ENCODE measurements at places on chromosomes 11 and 22. TPM values are rescaled to one million over a fixed set of nuclear protein-coding genes. Genes with fewer than 3 reads are reported as not detected.

DNA sequence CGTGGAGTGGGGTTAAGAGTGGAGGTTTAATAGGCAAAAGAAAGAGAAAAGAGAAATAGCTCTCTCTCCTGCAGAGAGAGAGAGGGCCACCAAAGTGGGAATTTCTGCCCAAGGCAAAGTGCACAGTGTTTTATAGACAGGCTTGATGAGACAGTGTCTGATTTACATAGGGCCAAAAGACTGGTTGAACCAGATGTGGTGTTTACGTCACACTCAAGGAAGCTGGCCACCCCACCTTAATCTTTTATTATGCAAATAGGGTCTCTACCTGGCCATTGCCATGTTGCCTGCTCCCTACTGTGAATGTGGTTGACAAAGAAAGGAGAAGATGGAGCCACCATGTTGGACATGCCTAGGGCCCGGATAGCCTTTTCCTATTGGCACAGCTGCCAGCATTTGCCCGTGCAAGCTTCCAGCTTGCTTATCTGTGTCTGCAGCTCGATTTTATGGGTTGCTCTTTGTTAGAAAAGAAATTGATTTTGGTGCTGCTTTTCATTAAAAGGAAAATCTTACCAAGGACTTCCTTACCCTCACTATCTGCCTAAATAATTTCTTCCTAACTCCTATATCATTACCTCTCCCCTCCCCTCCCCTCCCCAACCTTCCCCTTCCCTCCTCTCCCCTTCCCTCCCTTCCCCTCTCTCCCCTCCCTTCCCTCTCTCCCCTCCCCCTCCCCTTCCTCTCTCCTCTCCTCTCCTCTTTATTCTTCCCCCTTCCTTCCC, 436.0 kb downstream of the NELL1 start:
- H3K4me3 ChIP-seq: no peak overlapping the region
- no peaks in the 10 kb centered on the region for H3K27me3 ChIP-seq
- DNase-seq: no peak
- no peak overlapping the region for H3K27ac ChIP-seq
- H3K4me1 ChIP-seq: no peaks in the 10 kb centered on the region
- H3K36me3 ChIP-seq: no peaks in the 10 kb centered on the region

The SLC22A25 gene
- polyA plus RNA-seq: 0.14 TPM

- DNase-seq: no peak
- H3K27ac ChIP-seq: no peak overlapping the region
- H3K4me1 ChIP-seq: no peaks in the 10 kb centered on the region
- H3K27me3 ChIP-seq: no peaks in the 10 kb centered on the region
- no peak overlapping the region for H3K4me3 ChIP-seq
These were observed 132.1 kb upstream of the BMAL1 start for GRCh38 chr11:13145461-13145860.

The DDT gene
- polyA plus RNA-seq: 58.7 TPM

The TUB gene
- polyA plus RNA-seq: 30.0 TPM

- no peak overlapping the region for H3K27ac ChIP-seq
- no peak overlapping the region for H3K4me3 ChIP-seq
These were observed 14.8 kb downstream of the PLAAT3 start for GRCh38 chr11:63599211-63600122.

The GGTLC2 gene
- polyA plus RNA-seq: 0.26 TPM

GRCh38 chr11:3225159-3225758, 6.6 kb upstream of the MRGPRG start:
- no peak overlapping the region for H3K27ac ChIP-seq
- no peaks in the 10 kb centered on the region for H3K36me3 ChIP-seq
- peaks cover 5% of the 10 kb centered on the region for H3K4me1 ChIP-seq
- H3K4me3 ChIP-seq: no peak overlapping the region

GRCh38 chr22:35697142-35697541, 20.5 kb upstream of the APOL5 start:
- no peaks in the 10 kb centered on the region for H3K4me1 ChIP-seq
- H3K27ac ChIP-seq: no peak overlapping the region
- no peak overlapping the region for H3K4me3 ChIP-seq
- no peaks in the 10 kb centered on the region for H3K36me3 ChIP-seq
- H3K27me3 ChIP-seq: no peaks in the 10 kb centered on the region
- DNase-seq: no peak

The FIBIN gene
- polyA plus RNA-seq: 4.0 TPM

DNA sequence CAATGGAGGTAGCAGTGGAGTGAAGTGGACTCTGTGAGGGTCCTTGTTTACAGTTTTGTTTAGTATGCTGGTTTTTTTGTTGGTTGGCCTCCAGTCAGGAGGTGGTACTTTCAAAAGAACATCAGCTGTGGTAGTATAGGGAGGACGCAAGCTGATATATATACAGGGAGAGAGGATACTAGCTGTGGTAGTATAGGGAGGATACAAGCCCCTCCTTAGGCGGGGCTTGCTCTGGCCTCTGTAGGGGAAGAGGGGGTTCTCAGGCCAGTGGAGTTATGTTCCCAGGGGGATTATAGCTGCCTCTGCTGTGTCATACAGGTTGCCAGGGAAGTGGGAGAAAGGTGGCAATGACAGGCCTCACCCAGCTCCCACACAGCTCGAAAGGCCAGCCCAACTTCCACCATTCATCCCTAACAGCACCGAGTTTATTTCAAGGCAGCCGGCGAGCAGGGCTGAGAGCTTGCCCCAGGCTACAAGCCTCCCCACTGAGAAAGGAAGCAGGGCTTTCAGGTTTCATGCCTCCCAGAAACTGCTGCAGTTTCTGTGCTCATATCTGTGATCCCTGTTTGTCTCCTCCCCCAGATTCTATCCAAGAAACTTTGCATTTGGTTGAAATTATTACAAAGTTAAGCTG, 10.4 kb downstream of the OR52E6 start:
- no peaks in the 10 kb centered on the region for H3K36me3 ChIP-seq
- H3K4me1 ChIP-seq: no peaks in the 10 kb centered on the region
- no peak for DNase-seq

- no peak overlapping the region for H3K27ac ChIP-seq
- no peaks in the 10 kb centered on the region for H3K36me3 ChIP-seq
- no peaks in the 10 kb centered on the region for H3K27me3 ChIP-seq
- H3K4me3 ChIP-seq: no peak overlapping the region
- no peak for DNase-seq
These were observed 50.4 kb downstream of the GDPD4 start for GRCh38 chr11:77250881-77251640.

The OTOG gene
- 0.11 TPM for polyA plus RNA-seq

The OR52E6 gene
- polyA plus RNA-seq: not detected

DNA sequence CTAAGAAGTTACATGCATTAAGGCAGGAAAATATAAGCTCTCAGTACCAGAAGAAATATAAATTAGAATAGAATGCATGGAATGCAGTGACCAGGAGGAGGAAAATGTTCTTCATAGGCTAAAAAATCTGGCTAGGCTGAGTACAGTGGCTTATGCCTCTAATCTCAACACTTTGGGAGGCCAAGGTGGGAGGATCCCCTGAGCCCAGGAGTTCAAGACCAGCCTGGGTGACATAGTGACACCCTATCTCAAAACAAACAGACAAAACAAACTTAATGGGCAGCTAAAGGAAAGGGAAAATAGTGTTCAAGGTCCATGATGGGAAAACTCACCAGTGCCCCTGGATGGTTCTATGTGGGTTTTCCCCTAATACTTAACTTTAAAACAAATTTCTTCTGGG, 78.3 kb upstream of the RASSF10 start:
- H3K4me3 ChIP-seq: no peak overlapping the region
- H3K27ac ChIP-seq: no peak overlapping the region
- DNase-seq: no peak
- no peaks in the 10 kb centered on the region for H3K27me3 ChIP-seq

- no peaks in the 10 kb centered on the region for H3K4me1 ChIP-seq
- no peaks in the 10 kb centered on the region for H3K36me3 ChIP-seq
- no peaks in the 10 kb centered on the region for H3K27me3 ChIP-seq
- H3K4me3 ChIP-seq: no peak overlapping the region
These were observed 904.4 kb downstream of the BRD1 start for GRCh38 chr22:48923165-48923865.

DNA sequence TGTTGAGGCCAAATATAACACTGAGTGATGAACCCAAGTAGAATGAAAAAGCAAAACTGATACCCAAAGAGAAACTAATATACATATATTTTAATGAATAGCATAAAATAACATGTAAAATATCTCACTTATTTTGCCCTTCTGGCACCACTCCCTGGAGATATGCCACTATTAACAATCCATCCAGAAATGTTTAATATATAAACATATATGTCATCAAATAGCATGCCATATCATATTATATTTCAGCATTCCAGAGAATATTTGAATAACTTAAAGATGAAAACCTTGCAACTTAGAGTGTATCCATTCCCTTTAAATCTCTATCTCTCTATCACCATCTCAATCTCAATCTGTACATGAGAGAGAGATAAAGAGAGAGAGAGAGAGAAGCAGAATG, 1073.3 kb upstream of the RAG2 start:
- no peaks in the 10 kb centered on the region for H3K27me3 ChIP-seq
- H3K4me3 ChIP-seq: no peak overlapping the region
- H3K36me3 ChIP-seq: no peaks in the 10 kb centered on the region
- no peaks in the 10 kb centered on the region for H3K4me1 ChIP-seq
- DNase-seq: no peak

GRCh38 chr11:132310390-132311375, 940.3 kb downstream of the NTM start:
- no peaks in the 10 kb centered on the region for H3K36me3 ChIP-seq
- H3K27me3 ChIP-seq: no peaks in the 10 kb centered on the region
- H3K27ac ChIP-seq: no peak overlapping the region
- DNase-seq: no peak
- H3K4me1 ChIP-seq: no peaks in the 10 kb centered on the region
- H3K4me3 ChIP-seq: no peak overlapping the region

DNA sequence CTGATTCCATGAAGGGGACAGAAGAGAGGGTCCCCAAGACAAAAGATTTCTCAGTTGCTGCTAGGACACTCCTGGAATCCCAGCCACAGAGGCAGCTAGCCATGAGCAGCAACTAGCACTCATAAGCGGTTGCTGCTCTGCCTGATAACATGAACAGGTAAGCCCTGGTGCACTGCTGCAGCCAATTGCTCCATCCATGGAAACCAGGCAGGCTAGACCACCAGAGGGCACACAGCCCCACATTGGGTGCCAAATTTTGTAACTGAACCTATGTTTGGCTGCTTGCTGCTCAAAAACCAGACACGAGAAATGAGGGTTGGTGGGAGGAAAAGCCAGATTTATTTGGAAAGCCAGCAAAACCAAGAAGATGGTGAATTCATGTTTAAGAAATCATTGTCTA, 21.9 kb upstream of the QSER1 start:
- no peaks in the 10 kb centered on the region for H3K4me1 ChIP-seq
- no peak overlapping the region for H3K27ac ChIP-seq
- no peaks in the 10 kb centered on the region for H3K36me3 ChIP-seq
- no peaks in the 10 kb centered on the region for H3K27me3 ChIP-seq
- H3K4me3 ChIP-seq: no peak overlapping the region
